AG09309 (cell line): ENCODE measurements at places on chromosomes 7 and 10.

GRCh38 chr10:10367264-10367663, 650.4 kb upstream of the CELF2 start:
- no peak for DNase-seq

DNA sequence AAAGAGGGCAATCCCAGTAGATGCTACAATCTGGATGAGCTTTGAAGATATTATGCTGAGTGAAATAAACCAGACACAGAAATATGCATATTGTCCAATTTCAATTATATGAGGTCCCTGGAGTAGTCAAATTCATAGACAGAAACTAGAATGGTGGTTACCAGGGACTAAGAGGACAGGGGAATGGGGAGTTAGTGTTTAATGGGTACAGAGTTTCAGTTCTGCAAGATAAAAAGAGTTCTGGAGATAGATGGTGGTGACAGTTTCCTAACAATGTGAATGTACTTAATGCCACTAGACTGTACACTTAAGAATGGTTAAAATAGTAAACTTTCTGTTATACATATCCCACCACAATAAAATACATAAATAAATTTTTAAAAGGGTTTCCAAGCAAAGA, 236.6 kb downstream of the ELMO1 start:
- no peak for DNase-seq

GRCh38 chr10:62981096-62981495, 152.0 kb upstream of the NRBF2 start:
- no peak for DNase-seq

- peak; percentile 80 for DNase-seq
Measured at GRCh38 chr7:68963552-68963951, 634.7 kb upstream of the AUTS2 start.

- DNase-seq = no peak
Measured at GRCh38 chr10:34647875-34648865, 166.9 kb downstream of the PARD3 start.

GRCh38 chr10:36540611-36541010, 584.8 kb upstream of the ANKRD30A start:
- DNase-seq = no peak

DNA sequence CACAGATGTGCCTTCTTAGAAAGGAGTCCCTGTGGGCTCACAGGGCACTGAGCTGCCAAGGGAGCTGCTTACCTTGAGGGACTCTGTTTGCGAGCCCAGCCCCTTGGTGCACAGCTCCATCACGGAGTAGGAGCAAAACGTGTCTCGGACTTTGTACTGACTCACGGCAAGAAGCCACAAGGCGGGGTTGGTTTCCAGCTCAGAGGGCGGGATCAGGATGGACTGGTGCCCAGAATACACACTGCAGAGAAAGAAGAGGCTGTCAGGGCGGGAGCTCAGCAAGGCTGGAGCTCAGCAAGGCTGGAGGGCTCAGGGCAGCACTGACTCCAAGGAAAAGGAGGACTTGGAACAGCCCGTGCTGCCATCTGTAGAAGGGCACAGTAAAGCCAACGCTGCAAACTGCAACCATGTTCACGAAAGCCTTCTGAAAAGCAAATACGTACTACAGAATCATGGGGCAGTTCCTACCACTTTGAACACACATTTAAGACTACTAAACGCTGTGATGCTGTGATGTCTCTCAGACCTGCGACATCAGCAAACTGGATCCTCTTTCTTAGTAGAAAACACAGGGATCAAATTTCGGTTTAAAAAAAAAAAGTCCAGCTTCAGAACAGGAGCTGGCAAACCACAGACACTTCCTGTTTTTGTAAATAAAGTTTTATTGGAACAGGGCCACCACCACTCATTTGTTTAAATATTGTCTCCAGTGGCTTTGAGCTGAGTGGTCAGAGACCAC, 194.3 kb downstream of the ZMYND11 start:
- peak; percentile 86 for DNase-seq

DNA sequence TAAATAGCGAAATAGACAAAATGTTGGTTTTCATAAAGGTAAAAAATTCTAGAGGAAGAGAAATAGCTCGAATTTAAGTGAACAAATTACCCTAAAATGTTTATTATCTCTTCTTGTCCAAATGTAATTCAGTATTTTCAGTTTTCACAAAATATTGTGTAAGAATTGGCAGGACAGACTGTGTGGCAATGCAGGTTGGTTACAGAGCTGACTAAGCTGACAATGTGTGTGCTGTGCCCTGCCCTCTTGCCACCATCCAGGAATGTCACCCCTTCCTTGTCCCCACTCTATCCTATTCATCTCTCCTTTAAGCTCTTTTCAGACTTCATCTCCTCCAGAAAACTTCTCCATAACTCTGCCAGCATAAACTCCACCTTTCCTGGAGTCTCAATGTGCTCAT, 46.1 kb downstream of the COL28A1 start:
- DNase-seq = no peak

DNA sequence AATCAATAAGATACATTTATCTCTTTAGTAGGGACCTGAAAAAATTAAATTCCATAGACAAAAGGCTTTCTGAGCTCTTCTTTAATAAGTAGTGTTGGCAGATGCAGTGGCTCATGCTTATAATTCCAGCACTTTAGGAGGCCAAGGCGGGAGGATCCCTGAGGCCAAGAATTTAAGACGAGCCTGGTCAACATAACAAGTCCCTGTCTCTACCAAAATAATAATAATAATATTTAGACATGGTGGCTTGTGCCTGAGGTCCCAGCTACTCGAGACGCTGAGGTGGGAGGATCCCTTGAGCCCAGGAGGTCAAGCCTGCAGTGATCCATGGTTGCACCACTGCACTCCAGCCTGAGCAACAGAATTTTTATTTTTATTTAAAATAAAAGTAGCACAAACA, 280.8 kb downstream of the ADK start:
- DNase-seq = no peak

DNA sequence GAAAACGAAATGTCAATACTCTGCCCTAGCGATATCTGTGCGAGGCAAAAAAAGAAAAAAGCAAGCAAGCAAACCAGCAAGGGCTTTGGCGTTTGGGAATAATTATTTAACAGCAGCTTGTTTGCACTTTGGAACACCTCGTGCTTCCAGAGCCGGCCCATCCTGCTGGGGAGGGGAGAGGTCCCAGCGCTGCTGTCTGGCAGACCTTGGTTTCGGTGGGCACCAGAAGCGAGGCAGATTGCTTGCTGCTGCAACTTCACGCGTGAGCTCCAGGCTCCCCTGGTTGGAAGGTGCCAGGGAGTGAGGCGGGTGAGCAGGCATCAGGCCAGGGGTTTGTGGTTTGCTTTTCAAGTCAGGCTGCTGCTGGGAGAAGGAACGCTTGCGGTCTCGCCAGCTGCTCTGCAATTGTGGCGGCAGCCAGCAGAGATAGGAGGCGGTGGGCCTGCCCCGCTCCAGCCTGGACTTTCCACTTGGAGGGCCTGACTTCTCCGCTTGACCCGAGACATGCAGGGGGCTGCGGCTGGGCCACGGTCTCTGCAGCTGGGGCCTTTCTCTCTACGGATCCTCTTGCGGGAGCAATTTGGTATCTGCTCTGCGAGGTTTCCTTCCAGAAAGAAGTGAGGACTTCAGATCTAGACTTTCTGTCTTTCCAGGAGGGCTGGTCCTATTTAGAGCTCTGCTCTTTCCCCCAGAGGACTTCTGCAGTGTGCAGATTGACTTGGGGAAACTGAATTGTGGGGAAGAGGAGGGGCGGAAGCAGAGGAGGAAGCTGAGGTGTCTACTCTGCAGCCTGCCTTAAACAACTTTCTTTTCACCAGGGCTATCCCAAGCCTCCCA, 131.4 kb downstream of the PRPF18 start:
- DNase-seq = peak; percentile 67

DNA sequence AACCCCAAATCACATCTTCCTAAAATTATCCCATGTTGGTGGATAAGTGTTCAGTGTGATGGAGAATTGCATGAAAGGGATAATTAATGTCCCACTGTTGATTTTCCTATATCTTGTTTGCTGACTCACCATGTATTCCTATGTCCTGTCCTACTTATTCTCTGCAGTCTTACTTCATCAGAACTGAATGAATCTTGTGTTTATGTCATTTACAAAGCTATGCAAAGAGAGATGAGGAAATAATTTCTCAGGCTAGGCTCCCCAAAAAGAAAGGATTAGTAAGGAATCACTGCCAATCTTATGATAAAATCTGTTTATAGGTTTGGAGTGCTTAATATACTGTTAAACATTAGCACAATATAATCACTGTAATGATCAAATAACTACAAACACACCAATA, 360.8 kb downstream of the CRPPA start:
- DNase-seq = no peak

GRCh38 chr10:103082683-103083082, 110.4 kb downstream of the NT5C2 start:
- no peak for DNase-seq

DNA sequence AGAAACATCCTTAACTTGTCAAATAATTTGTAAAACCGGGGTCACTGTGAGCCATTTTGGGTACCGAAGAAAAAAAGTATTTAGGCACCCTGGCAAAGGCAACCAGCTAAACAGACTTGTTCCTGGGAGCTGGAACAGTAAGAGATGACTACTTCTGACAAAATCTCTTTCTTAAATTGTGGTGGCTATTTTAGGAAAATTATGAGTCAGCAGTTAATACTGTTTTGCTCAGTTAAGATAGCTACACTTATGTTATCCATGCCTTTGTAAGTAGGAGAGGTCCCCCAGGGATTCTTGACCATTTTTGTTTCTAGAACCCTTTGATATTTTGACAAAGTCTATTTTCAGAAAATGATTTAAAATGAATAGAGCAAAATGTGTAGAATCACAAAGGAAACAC, 68.7 kb downstream of the TAX1BP1 start:
- peak; percentile 39 for DNase-seq

DNA sequence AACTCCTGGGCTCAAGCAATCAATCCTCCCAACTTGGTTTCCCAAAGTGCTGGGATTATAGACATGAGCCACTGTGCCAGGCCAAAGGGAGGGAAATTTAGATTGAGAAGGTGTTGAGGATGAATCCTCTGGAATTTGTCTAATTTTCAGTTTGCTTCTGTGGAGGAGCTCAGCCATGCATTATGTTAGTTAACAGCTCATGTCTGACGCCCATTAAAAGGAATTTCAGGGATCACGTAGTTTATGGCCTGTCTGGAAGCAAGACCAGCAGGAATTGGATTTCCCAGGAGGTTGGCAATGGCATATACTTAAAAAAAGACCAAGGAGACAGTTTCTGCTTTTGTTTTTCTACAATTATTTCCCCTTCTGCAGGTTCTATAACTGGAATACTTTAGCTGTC, 165.7 kb downstream of the OTUD1 start:
- no peak for DNase-seq
